NCI-H524 treated with DMSO at 0.1 percent for 48 hours (cell line): ENCODE measurements at places on chromosomes 12 and 14.

GRCh38 chr14:51207621-51208020 is 32.4 kb upstream of the TMX1 start:
- DNase-seq, result peak; percentile 94

- no peak for DNase-seq
Measured at GRCh38 chr12:81809829-81810595, 50.9 kb upstream of the PPFIA2 start.

GRCh38 chr12:11797317-11797913 is 147.9 kb downstream of the ETV6 start:
- no peak for DNase-seq

- peak; percentile 22 for DNase-seq
Measured at GRCh38 chr14:81565441-81566290, 32.0 kb upstream of the SEL1L start.

DNA sequence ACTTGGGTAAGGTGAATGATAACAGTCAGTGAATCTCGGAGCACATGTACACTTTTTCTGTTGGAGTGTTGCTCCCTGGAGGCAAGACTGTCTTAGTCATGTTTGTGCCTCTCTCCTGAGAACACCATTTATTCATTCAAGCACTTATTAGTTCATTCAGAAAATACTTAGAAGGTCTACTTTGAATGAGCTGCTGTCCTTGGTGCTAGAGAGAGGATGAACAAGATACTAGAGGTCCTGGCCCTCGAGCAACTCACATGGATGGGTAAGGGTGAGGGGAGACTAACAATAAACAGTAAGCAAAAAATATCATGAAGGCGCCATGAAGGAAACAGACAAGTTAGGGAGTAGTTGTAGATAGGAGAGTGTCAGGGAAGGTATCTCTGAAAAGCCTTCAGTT is 17.1 kb upstream of the SAMD4A start:
- DNase-seq, result no peak
